ENCODE measurements at places on chromosomes 6 and 20.

DNA sequence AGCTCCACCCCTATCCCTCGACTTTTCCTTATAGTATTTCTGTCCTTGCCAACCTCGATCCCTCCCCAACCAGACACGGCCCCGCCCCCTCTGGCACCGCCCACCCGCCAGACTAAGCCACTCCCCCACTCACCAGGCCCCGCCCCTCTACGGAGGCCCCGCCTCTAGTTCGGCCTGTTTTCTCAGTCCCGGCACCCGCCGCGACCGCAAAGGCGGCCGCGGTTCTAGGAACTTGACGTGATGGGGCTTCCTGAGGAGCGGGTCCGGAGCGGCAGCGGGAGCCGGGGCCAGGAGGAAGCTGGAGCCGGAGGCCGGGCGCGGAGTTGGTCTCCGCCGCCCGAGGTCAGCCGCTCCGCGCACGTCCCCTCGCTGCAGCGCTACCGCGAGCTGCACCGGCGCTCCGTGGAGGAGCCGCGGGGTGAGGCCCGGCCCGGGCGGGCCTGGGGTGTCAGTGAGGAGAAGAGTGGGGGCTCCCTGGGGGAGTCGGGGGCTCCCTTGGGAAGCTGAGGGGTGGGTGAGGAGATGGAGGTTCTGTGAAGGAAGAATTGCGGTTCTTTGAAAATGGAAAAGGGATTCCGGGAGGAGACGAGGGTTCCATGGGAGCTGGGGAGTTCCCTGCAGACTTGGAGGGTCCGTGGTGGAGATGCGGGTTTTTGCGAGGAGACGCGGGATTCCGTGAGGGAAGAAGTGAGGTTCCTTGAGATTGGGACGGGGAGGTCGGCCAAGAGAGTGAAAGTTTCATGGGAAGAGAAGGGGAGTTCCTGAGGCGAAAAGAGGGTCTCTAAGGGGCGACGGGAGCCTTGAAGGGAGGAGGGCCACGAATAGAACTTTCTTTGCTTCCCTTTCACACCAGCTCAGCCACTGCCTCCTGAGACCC, at the start of gene ACSS2:
TSS of gene ACSS2 (plus strand) at position 207 of the 877 bp plus-strand sequence. CDS start at position 241, 34 bp downstream.
- no peak for DNase-seq

- peak; percentile 21 for DNase-seq
These were observed 2.8 kb upstream of the DIDO1 start for GRCh38 chr20:62929051-62929538.

DNA sequence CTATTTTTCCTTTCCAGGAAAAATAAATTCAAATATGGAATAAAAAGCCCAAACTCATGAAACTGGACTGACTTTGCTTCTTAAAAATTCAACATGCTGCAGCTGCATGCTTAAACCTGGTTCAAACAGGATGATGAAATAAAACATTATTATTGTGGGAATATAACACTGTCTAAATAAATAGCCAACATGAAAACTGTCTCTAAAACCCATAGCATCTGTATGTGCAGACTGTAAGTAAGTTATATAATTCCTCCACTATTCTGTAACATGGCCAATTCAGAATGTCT, 30.4 kb upstream of the AHI1 start:
- DNase-seq = no peak

GRCh38 chr6:11324453-11325015, 92.1 kb upstream of the NEDD9 start:
- DNase-seq = no peak

GRCh38 chr6:36683145-36683655, 4.7 kb downstream of the CDKN1A start:
- no peak for DNase-seq

GRCh38 chr6:7673063-7673536, 52.8 kb upstream of the BMP6 start:
- DNase-seq = no peak

GRCh38 chr20:18403269-18403668, 63.6 kb downstream of the DZANK1 start:
- DNase-seq = no peak

GRCh38 chr6:167007985-167008384, 8.8 kb downstream of the CEP43 start:
- DNase-seq = no peak

- DNase-seq = no peak
These were observed 26.3 kb upstream of the LAMP5 start for GRCh38 chr20:9488063-9488462.

- no peak for DNase-seq
These were observed 9.5 kb upstream of the UQCC2 start for GRCh38 chr6:33720998-33721397.

DNA sequence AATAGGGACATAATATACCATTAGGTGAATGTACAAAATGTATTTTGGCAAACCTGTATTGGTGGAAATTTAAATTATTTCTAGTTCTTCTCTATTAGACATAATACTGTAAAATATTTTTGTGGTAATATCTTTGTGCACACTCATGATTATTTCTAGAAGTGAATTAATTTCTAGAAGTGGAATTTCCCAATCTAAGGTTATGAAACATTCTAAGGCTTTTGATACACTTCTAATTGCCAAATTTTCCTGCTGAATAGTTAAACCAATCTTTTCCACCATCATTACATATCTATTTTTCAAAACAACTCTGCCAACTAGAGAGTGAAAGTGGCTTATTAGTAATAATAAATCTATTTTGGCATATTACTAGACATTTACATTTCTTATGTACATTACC, 1.8 kb upstream of the CCND3 start:
- DNase-seq = peak; percentile 50

DNA sequence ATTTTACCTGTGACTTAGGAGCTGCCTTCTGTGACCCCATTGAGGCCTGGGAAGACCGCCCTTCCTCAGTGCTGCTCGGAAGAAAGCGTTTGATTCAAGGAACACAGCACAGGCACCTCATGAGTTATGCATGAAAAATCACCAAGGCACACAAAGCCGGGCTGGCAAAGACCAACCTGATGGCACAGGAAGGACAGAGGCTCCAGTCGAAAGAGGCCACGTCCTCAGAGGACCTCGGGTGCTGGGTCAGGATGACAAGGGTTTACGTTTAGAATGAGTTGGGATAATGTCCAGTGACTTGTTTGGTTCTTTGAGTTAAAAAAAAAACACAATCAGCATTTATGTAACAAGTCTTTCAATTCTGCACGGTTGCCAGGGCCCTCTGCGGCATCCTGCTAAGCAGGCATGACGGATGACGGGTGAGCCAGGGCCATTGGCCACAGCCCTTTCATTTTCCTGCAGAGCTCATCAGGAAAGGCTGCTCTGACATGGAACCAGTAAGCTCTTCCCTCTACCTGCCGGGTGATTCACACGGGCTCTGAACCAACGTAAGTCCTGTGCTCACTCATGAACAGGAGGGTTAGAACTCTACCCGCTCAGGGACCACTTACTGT, 112.8 kb downstream of the DACT2 start:
- no peak for DNase-seq

GRCh38 chr6:11889572-11889971, 111.0 kb upstream of the ADTRP start:
- no peak for DNase-seq

DNA sequence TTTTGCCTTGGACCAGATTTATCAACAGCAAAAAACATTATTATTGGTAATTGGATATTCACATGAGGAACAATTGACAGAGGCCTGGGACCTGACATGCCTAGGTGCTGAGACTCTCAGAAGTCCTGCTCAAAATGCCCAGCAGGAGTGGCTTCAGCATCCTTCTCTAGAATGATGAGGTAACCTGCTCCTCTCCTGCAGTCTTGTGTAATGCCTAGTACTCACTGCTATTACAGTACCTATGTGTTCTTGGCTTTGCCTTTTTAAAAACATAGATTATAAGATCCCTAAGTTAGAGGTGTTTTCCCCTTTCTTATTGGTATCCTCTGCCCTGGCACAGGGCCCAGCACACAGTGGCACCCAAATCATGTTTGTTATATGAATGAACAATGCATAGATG, 230.9 kb downstream of the PKHD1 start:
- no peak for DNase-seq

GRCh38 chr20:7693761-7694160, 246.5 kb downstream of the HAO1 start:
- DNase-seq = no peak

GRCh38 chr6:54541541-54541940, 233.3 kb downstream of the TINAG start:
- no peak for DNase-seq

DNA sequence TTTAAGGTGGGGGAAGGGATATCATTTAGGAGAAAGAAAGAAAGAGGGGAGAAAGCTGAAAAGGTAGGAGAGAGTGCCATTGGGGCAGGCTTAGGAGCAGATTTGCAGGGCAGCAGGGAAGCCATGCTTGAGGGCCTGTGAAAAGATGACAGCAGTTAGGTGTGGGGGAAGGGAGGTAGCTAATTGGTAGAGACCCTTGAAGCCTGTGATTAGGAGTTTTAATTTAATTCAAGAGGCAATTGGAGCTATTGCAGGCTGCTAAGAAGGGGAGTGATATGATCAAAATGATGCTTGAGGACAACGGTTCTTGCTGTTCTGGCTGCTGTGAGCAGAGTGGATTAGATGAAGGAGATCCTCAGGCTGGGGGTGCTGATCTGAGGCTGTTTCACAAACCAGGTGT, 24.5 kb upstream of the SEC63 start:
- no peak for DNase-seq

GRCh38 chr6:142030115-142030619, 102.6 kb upstream of the GJE1 start:
- no peak for DNase-seq

GRCh38 chr20:48080583-48080982, 295.3 kb upstream of the SULF2 start:
- DNase-seq = no peak

DNA sequence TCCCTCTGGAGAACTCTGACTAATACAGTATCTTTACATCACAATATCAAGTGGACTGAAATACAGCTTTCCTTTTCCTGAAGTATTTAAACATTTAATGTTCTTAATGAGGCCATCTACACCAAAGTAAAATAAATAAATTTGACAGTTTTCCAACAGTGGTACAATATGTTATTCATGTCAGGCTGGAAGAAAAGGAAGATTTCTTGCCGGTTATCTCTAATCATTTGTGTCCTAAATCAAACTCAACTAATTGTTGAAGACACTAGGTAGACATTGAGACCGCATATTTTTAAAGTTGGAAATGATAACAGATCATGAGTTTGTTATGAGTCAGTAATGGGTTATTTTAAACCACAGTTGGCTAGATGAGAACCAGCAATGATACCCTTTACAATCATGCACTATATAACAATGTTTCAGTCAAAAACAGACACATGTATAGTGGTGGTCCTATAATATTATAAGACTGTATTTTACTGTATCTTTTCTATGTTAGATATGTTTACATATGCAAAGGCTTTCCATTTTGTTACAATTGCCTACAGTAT, 241.6 kb downstream of the LMBRD1 start:
- DNase-seq = no peak

GRCh38 chr20:48841875-48842529, 14.2 kb upstream of the PREX1 start:
- no peak for DNase-seq

DNA sequence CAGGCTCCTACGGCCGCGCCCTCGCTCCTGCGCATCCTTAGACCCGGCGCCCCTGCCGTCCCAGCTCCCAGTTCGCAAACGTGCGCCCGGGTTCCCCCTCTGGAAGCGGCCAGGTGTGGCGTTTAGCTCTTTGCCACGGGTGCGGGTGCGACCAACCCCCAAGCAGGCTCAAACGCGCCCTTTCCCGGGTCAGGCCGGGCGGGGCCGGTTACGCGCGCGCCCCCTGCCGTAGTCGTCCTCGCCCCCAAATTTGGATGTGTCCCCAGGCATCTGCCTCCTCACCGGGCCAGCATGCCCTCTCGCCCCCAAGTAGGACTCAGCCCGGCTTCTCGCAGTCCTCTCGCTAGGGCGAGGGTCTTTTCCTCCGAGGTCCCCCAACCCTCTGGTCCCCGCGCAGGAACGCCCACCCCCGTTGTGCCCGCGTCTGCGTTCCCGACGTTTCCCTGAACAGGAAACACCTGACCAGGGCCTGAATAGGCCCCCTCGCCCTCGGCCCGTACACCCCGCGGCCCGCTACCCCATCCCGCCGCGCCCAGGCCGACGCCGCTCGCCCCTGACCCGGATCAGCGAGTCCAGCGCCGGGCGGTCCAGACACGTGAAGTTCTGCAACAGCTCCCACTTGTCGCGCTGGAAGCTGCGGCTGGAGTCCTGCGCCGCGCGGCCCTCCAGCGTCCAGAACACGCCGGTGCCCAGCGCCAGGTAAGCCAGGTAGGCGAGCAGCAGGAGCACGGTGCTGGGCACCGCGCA, 520 bp downstream of the KCNK17 start:
- no peak for DNase-seq

GRCh38 chr6:104623052-104623690, 236.5 kb downstream of the HACE1 start:
- peak; percentile 39 for DNase-seq

DNA sequence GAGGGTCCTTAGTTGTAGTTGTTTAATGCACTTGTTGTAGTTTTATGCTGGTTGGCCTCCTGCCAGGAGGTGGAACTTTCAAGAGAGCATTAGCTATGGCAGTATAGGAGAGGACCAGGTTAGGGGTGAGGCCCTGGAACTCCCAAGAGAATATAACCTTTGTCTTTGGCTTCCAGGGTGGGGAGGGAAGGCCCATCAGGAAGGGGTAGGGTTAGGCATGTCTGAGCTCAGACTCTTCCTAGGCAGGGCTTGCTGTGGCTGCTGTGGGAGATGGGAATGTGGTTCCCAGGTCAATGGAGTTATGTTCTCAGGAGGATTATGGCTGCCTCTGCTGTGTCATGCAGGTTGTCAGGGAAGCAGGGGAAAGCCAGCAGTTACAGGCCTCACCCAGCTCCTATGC, 20.0 kb upstream of the GABRR1 start:
- DNase-seq = no peak

DNA sequence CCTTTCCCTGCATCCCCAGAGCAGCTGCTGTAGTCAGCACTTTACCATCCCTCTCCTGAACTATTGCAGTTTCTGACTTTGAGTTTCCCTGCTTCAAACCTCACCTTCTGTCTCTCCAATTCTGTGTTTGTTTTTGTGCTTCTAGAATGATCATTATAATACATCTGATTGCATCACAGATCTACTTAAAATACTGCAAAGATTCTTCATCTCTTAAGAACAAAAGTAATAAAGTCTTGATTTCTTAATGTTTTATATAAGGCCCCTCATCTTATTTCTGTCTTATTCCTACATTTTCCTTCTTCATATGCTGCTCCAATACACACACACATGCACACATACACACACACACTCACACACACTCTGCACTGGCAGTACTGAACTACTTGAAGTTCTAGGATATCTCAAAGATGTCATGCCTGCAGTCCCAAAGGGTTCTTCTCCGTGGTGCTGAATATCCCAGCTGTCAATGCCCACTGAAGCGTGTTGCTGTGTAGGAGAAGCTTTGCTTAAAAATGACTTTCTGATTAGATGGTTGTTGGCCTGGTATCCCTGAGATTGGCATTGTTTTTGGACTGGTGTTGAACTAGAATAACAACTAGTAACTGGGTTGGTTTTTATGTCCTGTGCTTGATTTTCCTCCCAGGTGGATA, 97.2 kb downstream of the MAP3K4 start:
- no peak for DNase-seq
